Occipital lobe (tissue), 3 donors: ENCODE measurements at places on chromosomes 3 and 15.

DNA sequence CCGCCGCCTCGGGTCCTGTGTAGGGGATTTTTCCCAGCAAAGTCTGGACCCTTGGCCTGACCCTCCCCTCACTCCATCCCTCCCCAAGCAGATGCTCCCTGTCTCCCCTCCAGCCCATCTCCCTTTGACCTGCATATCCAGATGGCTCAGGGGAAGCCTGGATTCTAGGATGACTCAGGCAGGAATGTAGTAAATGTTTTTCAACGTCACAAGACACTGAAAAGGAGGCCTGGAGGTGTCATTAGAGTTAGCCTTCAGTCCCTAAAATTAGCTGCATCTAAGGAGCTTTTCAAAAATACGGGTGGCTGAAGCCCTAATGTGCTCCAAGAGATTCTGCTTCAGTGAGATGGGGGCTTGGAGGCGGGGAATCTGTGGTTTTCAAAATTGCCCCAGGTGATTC is 7.2 kb downstream of the ACAN start:
- no peak for DNase-seq

- DNase-seq: no peak
Observed at GRCh38 chr15:56959318-56959648, 40.8 kb downstream of the TCF12 start.

DNA sequence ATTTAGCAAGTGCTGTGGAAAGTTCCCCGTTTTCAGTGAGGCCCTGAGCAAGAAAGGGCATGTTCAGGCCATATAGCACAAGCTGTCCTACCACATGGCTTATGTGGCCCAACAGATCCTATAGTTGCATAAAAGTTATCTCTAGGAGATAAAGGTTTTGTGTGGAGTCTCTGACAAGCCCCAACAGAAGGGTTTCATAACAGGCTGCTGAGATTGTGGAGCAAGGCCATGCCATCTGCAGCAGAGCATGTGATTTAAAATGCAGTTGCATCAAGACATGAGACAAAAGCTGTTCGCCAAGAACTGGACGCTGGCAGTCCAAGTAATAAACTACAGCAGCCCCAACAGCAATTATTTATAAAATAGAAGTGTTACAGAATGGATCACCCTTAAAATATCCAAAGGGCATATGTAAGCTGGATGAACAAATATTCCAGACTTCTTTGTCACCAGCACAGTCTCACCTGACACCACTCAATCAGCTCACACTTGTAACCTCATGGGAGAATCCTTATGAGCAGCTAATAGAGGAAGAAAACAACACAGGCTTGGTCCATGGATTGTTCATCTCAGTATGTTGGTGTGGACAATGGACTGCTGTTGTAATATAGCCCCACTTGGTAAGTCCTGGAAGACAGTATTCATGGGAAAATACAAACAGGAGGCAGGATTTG is 14.4 kb upstream of the CLDN1 start:
- no peak for DNase-seq

GRCh38 chr3:194082743-194083636 is 53.0 kb upstream of the HES1 start:
- DNase-seq: no peak

DNA sequence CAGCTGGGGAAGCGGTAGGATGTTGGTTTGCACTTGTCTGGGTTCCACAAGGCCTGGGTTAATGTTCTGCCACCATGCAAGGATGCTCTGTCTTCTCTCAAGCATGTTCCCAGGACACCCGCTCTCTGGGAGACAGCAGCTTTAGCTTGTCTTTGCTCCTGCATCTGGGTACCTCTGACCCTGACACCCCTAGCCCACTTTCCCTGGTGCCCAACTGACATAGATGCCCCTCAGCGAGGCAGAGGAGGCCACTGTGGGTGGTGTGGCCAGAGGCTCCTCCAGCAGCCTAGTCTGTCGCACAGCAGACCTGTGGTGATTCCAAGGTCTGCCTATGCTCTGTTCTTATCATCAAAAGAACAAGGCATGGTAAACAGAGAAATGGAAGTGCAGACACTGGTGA is 83.6 kb upstream of the ALDH1L1 start:
- no peak for DNase-seq

GRCh38 chr3:195095704-195096036 is 175.3 kb downstream of the XXYLT1 start:
- DNase-seq: no peak

GRCh38 chr3:112815981-112816380 is 30.7 kb downstream of the CD200R1L start:
- no peak for DNase-seq

DNA sequence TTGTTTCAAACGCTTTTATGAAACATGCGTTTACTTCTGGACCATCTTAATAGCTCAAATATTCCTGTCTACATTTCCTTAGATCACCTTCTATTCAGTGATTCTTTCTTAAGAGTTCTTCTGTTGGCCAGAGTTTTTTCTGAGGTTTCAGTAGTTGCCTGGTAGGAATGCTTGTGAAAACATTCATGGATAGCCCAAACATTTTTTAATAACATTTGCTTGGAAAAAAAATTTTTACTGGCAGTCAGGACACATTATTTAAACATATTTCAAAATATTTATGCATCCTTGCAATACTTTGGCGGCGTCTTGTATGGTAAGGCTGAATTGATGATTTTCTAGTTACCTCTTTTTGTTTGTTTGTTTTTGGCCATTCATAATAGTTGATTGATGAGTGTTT is 47.4 kb upstream of the ZBTB20 start:
- no peak for DNase-seq

- DNase-seq: no peak
Observed at GRCh38 chr3:45205126-45205525, 21.0 kb downstream of the TMEM158 start.

- DNase-seq: no peak
Observed at GRCh38 chr3:197025736-197026480, 3.7 kb downstream of the MELTF start.

DNA sequence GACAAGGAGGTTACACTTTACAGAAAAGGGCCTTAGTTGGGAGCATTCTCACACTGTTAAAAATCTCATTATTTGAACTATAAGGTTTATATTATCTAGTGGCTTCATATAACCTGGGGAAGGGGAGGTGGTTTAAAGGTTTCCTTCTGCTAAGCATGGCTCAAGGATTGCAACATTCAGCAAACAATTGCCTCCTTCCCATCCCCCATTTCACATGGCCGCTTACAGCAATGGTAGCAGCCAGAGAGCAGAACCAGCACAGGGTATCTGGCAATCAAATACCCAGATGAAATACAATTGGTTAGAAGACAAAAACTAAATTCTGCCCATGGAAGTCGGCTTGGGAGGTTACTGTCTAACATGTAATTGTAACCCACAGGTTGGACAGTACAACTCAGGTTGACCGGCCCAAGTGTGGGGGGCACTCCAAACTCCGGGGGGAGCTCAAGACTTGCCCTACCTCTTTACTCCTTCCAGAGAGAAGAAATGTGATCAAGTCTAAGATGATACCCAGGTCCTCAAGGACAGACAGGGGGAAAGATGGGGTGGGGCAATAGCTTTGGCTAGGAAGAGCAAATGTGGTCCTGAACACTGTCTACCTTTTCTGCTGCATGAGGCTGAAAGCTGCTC is 15.5 kb downstream of the ETV5 start:
- DNase-seq: no peak

DNA sequence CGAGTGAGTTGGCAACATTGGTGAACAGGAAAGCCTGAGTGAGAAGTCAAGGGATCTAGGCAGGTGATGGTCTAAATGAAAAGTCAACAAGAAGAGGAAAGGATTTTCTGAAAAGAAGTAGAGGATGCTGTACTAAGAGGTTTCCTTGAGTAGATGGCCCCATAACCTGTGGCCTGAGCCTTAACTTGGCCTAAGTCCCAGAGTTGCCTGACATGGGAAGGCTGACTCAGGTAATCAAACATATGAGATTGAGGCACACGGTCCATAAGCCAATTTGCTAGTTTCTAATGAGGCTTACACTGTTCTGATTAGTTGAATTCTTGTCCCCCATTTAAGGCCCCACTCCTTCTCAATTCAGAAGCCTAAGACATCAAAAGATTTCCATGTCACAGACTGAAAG is 262.5 kb upstream of the LMCD1 start:
- DNase-seq: no peak

GRCh38 chr3:72655131-72655551 is 193.1 kb downstream of the SHQ1 start:
- peak; percentile 7 for DNase-seq

GRCh38 chr15:80584561-80584964 is 110.5 kb upstream of the ABHD17C start:
- no peak for DNase-seq
